Mucosa of gallbladder (tissue), 1 donor: ENCODE measurements at places on chromosomes 7 and 10.

- DNase-seq = no peak
These were observed 142.6 kb upstream of the KAT6B start for GRCh38 chr10:74683621-74684364.

DNA sequence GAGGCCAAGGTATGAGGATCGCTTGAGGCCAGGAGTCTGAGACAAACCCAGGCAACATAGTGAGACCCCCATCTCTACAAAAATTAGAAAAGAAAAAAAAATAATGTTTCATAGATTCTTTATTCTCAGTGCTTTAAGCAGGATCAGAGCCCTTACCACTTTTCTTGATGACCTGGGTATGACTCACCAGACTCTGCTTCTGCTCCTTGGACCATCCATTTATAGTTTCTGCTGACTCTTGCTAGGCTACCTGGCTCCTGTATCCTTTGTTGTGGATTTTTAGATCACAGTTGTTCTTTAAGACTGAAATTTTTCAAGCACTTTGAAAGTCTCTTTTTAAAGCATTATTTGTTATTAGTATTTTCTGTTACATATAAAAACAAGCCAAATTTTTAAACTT is 411.1 kb downstream of the GFRA1 start:
- no peak for DNase-seq

DNA sequence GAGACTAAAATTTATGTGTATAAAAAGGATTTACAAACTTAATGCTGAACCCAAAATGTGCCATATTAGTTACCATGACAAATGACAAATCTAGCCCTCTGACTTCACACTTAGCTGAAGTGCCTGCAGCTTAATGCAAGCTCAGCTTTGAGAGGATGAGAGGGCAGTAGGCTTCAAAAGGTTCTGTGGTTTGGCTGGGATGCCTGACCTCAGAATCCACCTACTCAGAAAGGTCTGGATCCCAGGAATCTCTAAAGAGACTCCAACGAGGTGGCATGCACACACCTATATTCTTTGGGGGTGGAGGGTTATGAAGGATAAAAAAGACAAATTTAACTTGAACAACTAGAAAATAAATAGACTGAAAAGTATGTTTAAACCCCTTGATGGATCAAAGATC is 213.4 kb downstream of the TAX1BP1 start:
- DNase-seq = no peak

DNA sequence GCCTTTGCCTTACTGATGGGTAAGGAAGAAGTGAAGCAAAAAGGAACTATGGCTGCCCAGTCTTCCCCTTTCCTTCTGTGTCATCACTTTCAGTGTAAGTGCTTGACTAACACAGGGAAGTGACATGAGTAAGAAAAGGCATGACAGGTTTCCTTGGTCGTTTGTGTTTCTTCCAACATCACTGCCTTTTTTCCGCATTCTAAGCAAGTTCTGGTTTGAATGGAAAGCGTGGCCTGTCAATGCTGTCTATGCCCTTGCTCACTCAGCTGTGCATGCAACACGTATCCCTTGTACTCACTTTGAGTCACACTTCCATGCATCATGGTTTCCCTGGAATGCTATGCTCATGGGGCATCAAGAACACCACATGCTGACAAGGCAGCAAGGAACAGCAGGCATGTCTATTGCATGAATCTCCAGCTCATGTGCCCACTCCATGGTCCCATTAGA is 111.8 kb downstream of the OAT start:
- DNase-seq = no peak

GRCh38 chr7:99624484-99624883 is 7.7 kb downstream of the ZSCAN25 start:
- DNase-seq = peak; percentile 23

DNA sequence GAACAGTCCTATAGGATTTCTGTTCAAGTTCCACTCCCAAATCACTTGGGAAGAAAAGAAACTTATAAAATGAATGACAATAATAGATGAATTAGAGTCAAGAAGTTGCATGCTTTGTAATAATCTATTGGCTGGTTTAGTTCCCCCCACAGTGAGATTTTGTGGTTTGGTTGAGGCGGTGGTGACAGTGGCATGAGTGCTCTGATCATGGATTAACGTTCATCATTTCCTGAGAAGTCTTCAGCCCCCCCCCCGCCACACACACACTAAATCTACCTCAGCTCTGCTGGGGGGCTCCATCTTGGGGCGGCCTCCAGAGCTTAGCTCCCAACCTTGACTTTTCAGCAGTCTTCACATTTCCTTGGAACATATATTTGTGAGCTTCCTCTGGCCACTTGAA is 121.7 kb downstream of the ABCA13 start:
- no peak for DNase-seq

- peak; percentile 17 for DNase-seq
These were observed 803 bp downstream of the RAPGEF5 start for GRCh38 chr7:22356010-22356691.

GRCh38 chr10:96613576-96613975 is 26.8 kb upstream of the TM9SF3 start:
- no peak for DNase-seq

- no peak for DNase-seq
These were observed 10.7 kb upstream of the FHIP2A start for GRCh38 chr10:114810926-114811325.

DNA sequence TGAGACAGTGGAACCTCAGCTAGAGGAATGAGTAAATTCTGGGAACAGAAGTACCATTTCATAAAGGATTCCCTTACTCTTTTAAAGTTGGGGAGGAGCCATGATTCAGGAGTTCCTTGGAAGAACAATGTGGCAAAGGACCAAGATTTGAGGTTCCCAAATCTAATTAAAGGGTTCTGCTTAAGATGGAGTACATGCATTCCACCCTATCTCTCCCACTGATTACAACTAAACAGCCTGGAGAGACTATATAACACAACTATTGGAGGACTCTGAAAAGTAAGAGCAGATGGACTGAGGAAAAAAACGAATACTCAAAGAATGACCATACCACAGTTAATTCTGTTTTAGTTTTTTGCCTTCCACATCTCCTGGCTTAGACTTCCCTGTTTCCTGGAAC is 212.9 kb upstream of the IMMP2L start:
- DNase-seq = no peak

GRCh38 chr7:83782628-83783027 is 133.7 kb upstream of the SEMA3E start:
- no peak for DNase-seq

DNA sequence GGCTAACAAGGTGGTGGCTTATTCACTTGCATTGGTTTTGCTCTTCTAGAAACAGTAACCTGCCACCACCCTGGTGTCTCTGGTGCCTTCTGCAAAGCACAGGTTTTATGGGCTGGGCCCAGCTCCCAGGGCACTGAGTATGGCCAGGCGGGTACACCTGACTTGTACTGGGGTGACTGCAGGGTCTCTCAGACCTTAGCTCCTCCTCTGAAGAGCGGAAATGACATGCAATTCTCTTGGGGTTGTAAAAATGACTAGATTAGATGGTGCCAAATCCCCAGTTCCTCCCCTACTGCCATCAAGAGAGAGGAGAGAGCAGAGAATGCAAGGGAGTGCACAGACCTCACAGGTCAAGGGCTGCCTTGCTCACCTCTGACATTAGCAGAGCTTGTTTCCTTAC is 14.7 kb downstream of the ESYT2 start:
- no peak for DNase-seq

- no peak for DNase-seq
These were observed 1.2 kb upstream of the SDHAF3 start for GRCh38 chr7:97116308-97116707.

DNA sequence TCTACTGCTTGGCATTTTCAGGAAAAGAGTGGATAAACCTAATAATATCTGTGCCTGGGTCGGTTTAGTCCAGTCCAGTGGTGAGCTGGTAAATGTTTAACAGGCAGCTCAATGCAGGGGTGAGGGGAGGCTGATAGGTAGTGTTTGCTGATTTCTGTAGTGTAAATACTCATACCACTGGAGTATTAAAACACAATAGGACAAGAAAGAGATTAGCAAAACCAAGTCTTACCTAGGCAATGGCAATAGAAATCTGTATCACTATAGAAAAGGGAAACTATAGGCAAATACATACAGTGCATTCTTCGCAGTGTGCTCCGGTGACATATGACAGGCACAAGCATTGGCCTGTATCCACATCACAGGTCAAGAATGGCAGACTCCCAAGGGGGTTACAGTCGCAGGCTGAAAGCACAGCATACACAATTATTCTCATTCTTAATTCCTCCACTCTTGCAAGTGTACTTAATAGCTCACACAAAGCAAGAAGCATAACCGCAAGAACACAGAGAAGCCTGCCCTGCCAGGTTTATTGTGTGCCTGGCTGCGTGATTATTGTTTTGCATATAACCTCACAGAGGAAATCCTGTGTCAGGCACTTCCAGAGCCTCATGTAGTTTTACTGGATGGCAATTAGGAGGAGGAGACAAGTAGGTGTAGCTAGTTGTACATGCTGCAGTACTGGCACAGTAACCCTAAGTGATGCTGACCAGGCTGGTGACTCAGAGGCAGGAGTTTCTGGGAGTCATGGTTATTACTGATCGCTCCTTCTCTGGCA is 35.0 kb downstream of the LAMB4 start:
- DNase-seq = peak; percentile 77

DNA sequence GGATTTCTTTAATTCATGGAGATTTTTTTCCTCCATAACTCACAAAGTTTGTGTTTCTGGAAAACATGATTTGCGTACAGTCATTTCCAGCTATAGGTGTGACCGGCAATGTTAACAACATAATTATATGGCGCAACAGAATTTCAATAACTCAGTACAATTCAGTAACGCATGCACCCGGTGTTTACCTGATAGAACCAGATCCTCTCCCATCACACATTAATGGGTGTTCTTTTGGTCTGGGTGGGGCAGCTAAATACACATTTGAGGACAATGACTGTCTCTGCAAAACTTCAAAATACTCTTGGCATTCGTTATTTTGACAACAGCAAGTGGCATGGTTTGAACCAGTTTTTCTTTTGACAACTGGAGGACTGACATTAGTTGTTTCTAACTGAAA is 102.3 kb downstream of the KLF6 start:
- no peak for DNase-seq

- peak; percentile 83 for DNase-seq
These were observed at the start of gene ELMO1 for GRCh38 chr7:37448636-37449361. ELMO1 (minus strand) TSS chr7:37448864; CDS start chr7:37342690, 106,174 bp downstream.

- no peak for DNase-seq
These were observed 143.0 kb downstream of the BUB3 start for GRCh38 chr10:123297175-123297574.

GRCh38 chr10:96122824-96123223 is 7.3 kb upstream of the ZNF518A start:
- DNase-seq = no peak

- DNase-seq = no peak
These were observed 181.6 kb downstream of the NPSR1 start for GRCh38 chr7:34839645-34840044.

- no peak for DNase-seq
These were observed 1299.3 kb downstream of the XPNPEP1 start for GRCh38 chr10:108624052-108624451.

- no peak for DNase-seq
These were observed 25.1 kb downstream of the AQP1 start for GRCh38 chr7:30936650-30937245.

DNA sequence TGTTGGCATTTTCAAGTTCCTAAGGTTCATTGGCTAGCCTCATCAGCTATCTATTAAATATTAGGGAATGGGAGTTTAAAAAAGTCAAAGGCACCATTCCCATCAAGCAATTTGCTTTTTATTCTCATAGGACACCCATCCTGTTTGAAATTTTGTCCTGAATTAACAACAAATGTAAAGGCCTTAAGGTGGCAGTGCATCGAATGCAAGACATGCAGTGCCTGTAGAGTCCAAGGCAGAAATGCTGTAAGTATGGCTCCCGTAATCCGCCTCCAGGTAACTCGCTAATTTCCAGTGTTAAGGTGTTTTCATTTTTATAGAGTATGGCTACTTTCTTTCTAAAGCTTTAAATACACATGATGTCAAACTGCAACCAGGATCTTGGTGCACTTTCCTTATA is 141.9 kb upstream of the SAMD8 start:
- no peak for DNase-seq

DNA sequence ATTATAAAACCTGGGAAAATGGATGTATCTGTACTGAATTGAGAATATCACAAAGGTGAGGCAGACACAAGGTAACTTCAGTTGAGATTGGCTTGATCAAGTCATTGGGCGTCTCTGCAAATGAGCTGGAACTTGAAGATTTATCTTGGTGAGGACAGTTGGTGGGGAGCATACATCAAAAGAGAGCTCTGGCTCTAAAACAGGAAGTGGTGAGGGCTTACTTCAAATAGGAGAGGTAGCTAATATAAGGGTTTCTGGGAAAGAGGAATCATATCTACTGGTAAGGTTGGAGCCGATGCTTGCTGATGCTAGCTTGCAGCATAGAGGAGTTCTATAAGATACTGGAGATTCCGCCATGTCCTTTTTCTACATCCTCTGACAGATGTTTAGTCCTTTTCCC is 39.9 kb upstream of the FGL2 start:
- DNase-seq = no peak

DNA sequence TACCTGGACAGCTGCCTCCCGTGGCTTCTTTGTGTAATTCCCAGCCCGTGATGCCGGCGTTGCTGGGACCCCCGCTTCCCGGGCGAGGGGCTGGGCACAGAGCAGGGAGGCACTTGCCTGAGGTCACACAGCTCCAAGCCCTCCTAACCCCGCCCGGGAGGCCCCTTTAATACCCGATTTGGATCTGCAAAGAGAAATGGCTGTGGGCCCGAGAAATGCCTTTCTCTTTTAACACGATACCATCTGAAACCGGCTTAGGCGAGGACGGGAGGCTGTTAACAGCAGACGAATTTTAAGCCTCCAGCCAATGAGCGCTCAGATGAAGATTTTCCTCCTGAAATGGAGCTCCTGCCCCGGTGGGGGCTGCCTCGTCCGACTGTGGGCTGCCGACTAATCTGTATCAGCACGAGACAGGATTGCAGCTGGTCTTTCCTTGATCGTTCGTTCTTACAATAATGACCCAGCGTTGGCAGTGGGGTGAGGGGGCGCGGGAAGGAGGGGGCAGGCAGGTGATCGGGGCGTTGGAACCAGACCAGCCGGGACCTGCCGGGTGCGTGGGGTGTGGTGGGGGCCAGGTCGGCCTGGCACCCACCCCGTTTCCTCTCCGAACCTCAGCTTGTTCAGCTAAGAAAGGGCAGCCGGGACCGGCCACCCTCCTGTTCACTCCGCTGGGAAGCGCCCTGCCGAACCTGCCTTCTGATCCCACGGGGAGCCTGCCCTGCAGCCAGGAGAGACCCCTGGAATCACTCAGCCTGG is 36.2 kb upstream of the FOXL3 start:
- DNase-seq = no peak

- no peak for DNase-seq
These were observed 41.1 kb downstream of the CXCL12 start for GRCh38 chr10:44343843-44344242.

DNA sequence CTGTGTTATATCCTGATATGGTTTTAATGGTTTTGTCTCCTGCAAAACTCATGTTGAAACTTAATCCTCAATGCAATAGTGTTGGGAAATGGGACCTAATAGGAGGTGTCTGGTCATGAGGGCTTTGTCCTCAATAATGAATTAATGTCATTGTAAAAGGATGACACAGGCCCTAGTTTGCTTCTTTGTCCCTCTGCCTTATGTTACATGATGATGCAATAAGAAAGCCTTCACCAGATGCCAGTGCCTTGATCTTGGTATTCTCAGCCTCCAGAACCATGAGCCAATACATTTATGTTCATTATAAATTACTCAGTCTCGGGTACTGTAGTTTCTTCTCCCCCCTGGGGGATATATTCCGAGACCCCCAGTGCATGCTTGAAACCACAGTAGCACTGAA is 1247.4 kb upstream of the SORCS1 start:
- no peak for DNase-seq
